ENCODE measurements at places on chromosomes 7 and 10.

GRCh38 chr7:100583132-100584053, 2.5 kb downstream of the LRCH4 start:
- DNase-seq, result no peak

DNA sequence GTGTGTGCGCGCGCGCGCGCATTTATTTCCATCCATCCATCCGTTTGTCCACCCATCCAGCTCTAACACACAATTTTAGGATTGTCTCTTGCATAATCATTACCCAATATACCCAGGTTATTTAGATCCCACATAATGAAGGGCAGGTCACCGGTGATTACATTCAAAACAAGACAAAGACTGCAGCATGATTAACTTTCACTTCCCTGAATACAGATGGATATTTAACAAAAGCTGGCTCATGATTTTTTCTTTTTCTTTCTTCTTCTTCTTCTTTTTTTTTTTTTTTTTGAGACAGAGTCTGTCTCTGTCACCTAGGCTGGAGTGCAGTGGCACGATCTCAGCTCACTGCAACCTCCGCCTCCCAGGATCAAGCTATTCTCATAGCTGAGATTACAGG, 86.2 kb downstream of the SH3PXD2A start:
- DNase-seq, result no peak

DNA sequence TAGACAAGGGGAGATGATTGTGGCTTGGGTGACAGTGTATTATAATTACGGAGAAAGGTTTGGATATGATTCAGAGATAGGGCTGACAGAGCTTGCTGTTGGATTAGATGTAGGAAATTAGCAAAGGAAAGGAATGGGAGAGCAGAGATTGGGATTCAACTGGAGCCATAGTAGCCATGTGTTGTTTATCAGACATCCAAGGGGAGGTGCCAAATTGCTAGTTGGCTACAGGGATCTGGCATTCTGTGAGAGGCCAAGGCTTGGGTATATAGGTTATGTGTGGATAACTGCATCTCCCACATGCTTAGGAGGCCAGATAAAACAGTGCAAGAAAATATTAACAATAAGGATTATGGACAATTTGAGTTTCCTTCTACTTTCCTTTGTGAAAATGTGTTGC, 34.9 kb downstream of the CSGALNACT2 start:
- DNase-seq, result no peak

- no peak for DNase-seq
These were observed 445 bp upstream of the ATRNL1 start for GRCh38 chr10:115092555-115093285.

DNA sequence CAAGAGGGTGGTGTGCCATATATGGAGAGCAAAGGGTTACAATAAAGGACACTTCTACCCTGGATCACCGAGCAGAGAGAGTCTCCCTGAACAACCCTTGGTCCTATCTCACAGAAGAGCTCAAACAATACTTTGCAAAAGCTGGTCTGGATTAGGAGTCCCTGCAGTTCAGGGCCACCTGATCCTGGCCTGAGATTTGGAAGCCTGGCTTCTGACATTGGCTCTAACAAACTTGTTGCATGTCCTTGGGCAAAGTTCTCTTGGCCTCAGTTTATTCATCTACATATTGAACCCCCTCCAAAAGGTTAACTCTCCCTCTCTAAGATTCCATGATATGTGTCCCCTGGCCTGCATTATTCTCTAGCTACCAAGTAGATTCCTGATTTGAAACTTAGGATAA, 1.7 kb downstream of the RBP4 start:
- DNase-seq, result no peak

- DNase-seq, result no peak
These were observed 61.6 kb downstream of the GRK5 start for GRCh38 chr10:119268871-119269506.

GRCh38 chr10:83952314-83952713, 187.0 kb upstream of the GHITM start:
- DNase-seq, result no peak

Data from MCF 10A (cell line).